ENCODE measurements at places on chromosomes 3 and 15.

DNA sequence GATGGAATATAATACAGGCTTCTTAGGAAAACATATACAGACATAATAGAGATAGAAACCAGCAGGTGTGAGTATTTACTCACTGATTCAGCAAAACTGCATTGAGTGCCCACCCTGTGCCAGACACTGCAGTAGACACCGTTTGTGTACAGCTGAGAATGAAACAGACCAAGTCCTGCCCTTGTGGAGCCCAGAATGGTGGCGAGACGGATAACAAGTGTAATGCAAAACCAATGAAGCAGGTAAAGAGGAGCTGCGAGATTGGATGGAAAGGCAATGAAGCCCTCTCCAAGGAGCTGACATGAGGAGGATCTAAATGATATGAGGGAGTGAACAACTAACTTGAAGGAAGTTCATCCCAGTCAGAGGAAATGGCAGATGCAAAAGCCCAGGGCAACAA lies 256.4 kb downstream of the MEX3B start:
- ATAC-seq: no peak

DNA sequence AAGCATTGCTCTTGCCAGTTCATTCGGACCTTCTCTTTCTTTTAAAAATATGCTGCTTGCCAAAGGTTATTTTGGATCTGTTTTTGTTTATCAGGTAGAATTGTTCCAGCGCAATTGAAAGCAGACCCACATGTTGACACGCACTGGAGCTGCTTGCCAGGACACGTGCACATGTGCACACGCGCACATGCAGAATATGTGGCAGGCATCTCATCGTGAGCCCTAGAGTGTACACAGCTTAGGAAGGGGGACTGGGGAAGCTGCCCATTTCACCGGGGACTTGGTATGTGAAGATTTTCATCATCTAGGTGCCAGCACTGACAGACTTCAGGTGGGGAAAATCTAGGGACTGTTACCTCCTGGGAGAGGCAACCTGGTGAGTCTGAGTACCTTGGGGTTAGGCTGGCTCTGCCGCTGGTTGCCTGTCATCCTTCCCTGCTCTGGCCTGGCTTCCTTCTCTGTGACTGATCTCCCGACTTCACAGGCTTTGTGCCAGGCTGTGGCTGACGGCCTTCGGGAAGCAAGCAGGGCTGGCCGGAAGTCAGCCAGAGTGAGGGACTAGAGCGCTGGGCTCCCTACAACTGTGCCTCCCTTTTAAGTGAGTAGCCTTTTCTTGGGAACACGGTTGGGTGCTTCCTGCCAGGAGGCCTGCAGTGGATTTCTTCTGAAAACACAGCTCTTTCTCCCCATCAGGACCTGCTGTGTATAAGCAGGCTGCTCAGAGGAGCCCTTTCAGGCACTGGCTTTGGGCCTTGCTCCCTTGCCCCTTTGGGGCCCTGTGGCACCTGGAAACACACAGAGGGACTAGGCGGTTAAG lies 129.3 kb downstream of the EEFSEC start:
- peak; percentile 48 for ATAC-seq

DNA sequence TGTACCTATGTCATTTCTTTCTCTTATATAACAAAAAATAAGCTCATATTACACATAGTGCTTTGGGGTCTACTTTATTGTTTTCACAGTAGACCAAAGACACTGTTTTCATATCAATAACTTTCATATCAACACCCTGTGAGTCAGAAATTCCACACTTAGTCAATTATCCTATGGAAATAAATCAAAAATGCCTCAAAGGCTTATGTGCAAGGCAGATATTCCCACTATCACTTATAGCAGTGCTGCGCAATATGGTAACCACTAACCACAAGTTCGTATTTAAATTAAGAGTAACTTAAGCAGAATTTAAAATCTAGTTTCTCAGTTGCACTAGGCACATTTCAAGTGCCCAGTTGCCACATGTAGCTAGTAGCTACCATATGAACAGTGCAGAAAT lies 15.9 kb downstream of the SCG3 start:
- ATAC-seq: no peak

GRCh38 chr15:60005352-60006202 lies 1.5 kb downstream of the FOXB1 start:
- no peak for ATAC-seq

DNA sequence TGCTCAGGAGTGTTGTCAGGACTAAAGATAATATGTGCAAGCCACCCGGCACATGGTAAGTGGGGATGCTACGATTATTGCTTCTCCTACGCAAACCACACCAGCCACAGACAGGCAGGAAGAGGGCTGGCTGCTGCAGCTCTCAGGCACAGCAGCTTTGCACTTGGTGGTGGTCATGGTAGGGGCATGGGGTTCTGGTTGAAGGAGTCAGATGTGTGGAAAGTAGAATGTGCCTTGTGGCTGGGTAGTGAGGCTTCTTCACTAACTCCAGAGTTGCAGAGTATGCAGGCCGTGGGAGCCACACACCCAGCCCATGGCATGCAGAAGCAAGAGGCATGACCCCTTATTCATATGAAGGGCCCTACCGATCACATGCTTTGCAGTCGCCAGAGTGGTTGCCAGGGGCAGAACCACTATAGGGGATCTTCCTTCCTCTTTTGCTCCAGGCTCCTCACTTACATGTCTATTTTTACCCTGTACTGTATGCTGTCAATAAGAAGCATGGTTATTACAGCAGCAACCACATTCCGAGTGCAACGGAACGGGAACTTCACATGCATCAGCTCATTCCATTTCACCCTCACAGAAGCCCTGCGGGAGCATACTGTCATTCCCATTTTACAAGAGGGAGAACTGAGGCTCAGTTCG lies 59.2 kb upstream of the HERC1 start:
- no peak for ATAC-seq

GRCh38 chr3:76349715-76350480 lies 564.5 kb upstream of the ZNF717 start:
- no peak for ATAC-seq

DNA sequence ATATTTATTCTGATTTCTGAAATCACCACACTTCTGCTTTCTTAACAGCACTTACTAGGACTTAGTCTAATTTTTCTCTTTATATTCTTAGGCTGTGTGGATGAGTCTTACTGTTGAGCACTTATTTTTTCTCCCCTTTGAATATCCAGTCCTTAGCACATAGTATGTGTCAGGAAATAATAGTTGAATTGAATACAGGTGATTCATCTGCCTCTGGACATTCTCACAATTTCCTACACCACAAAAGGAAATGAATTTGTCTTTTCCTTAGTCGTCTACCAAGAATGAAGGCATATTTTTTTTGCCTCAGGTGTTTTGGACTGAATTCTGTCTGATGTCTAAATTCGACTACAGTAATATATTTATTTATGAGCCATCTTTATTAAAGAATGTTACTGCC lies 204.2 kb downstream of the GHSR start:
- no peak for ATAC-seq

DNA sequence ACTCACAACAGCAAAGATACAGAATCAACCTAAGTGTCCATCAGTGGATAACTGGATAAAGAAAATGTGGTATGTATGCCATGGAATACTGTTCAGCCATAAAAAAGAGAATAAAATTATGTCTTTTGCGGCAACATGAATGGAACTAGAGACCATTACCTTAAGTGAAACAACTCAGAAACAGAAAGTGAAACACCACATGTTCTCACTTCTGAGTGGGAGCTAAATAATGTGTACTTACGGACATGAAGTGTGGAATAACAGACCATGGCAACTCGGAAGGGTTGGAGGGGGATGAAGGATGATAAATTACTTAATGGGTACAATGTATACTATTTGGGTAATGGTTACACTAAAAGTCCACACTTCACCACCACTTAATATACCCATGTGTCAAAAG lies 600.6 kb downstream of the MAGI1 start:
- no peak for ATAC-seq

DNA sequence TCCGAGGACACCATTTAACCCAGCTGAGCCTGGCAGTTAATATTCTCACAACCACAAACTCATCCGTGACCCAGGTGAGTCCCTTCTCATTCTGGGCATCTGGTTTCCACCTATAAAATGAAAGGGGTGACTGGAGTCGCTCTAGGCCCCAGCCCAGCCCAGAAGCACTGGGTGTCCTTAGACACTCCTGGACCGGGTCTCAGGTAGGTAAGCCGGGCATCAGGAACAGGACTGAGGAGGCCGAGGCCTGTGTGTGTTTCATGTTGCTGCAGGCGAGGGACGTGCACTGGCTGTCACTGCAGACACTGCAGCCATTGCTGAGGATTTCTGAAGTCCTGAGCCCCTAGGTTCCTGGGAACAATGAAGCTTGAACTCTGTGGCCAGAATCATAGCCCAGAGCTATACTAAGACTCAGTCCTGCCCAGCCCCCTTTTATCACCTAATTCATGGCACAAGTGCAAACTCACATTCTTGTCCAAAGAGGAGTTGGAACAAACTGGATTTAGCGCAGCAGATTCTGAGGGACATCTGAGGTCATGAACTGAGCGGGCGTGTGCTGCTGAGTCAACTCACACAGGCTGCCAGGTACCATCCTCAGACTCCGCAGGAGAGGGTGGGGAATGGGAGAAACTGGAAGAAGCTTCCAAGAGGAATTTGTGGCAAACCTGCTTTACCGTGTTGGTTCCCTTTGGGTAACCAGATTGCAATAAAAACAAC lies 184.9 kb downstream of the FAM43A start:
- no peak for ATAC-seq

DNA sequence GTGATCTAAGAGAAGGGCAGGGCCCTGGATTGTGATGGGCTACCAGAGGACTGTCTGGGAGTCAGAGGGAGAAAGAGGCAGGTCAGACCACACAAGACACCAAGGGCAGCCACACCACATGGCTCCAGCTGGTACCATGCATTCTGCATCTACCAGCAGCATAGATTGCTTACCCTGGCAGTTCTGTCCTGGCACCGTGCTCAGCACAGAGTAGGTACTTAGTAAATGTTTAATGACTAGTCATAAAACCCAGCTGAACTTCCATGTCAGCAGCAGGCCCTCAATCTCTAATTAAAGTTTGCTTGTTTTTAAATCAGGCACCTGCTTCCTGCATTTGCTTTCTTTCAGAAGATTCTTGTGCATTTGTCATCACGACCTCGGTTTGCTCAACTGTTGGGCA lies 77.3 kb upstream of the ATP2B2 start:
- no peak for ATAC-seq

GRCh38 chr15:93378558-93378957 lies 289.5 kb upstream of the RGMA start:
- ATAC-seq: no peak

GRCh38 chr3:161560008-161560637 lies 63.5 kb downstream of the OTOL1 start:
- ATAC-seq: no peak

Measured in gastroesophageal sphincter (tissue), 4 donors.